Stimulated activated CD4-positive, alpha-beta T cell treated with anti-CD3 and anti-CD28 coated beads, Interleukin-15, amount 100 ng/mL, for 24 hours (primary cell): ENCODE measurements at places on chromosomes 7 and 10.

- DNase-seq: no peak
Measured at GRCh38 chr10:102426803-102427287, 5.5 kb downstream of the CUEDC2 start.

DNA sequence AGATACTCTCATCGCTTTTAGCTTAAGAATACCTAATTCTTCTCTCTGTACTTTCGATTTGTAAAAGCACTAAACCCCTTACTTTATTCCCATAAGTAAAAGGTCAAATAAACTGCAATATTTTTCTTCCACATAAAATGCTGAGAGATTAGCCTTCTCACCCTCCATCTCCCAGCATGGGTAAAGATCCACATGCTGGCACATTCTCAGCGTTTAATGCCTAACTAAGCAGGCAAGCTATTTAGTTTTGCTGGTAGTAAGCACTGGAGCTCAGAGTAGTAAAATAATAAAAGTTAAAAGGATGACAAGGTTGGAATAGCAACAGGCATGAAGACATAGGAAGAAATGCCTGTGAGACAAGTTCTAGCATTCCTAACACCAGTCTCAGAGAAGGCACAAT, 65.9 kb upstream of the NEBL start:
- DNase-seq: no peak

GRCh38 chr7:151844071-151844824, 32.7 kb downstream of the PRKAG2 start:
- DNase-seq: no peak

DNA sequence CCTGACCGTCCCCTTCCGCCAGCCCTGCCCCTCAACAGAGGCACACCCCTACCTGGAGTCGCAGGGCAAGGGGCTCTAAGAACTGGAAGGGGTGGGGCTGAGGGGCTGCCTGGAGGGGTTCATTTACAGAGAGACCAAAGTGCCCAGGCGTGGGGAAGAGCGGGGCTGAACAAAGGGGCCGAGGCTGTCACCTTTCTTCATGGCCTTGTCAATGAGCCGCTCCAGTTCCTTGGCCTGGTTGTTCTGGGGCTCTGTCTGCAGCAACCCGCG, 2.3 kb upstream of the CLDN15 start:
- DNase-seq: no peak

- no peak for DNase-seq
Measured at GRCh38 chr10:124745673-124746072, 1.5 kb upstream of the FAM53B start.
